ENCODE measurements at places on chromosomes 16 and 17.

DNA sequence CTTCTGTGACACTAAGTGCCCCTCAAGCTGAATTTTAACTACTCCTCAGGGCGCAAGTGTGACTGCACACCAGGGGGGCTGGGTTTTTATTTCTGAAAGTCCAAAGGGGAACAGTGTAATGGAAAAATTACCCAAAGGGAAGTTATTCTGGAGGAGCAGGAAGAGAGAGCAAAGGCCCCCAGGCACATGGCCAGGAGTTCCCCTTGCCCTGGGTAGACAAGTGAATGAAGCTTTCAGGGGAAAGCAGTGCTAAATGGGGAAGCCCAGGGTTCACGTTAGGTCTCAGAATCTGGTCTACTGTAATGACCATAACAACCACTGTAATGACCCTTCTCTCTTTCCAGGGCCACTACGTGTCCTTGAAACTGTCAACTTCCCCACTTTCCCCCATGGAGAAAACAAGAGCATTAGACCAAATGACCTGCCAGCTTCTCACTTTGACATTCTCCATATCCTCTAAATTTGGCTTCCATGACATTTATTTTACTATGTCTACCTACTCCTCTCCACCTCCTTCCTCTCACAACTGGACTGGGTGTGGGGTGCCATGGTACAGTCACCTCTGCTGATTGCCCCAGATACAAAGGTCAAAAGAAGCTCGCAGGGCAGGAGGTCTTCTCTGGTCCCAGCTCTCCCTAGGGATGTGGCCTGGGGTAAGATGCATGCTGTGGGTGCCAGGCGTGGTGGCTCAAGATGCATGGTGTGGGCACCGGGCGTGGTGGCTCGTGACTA, 34.1 kb upstream of the MMP2 start:
- DNase-seq: no peak

DNA sequence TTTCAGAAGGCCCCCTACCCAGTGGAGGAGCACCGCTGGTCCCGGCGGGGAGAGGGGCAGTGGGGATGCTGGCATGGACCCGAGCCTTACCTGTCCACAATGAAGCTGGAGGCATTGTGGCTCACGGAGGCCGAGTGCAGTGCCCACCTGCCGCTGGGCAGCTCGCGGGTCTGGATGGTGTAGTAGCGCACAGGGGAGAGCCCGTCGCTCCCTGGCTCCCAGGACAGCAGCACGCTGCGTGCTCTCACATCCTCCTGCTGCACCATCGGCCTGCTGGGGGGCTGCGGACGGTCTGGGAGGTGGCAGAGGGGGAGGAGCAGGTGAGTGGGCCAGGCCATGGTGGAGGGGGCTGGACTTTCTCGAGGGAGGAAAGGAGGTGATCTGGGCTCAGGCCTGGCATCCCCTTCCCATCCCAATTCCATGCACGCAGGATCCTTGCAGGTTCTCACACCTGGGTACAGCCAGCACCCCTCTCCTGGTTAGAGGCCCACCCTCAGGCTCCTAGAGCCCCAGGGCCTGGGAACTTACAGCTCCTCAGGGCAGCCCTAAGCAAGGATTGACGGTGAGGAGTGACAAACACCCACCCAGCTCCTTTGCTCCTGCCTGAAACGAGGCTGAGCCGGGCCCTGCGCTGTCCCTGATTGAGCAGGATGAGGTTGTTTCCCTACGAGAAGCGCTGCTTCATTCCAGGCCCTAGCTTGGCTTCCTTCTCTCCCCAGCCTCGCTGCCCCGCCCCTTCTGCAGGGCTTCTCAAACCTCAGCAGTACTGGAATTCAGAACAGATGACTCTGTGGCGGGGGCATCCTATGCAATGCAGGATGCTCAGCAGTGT, 76.2 kb upstream of the CDC42EP4 start:
- no peak for DNase-seq

- DNase-seq: no peak
Measured at GRCh38 chr16:4244254-4245076, 2.6 kb upstream of the SRL start.

DNA sequence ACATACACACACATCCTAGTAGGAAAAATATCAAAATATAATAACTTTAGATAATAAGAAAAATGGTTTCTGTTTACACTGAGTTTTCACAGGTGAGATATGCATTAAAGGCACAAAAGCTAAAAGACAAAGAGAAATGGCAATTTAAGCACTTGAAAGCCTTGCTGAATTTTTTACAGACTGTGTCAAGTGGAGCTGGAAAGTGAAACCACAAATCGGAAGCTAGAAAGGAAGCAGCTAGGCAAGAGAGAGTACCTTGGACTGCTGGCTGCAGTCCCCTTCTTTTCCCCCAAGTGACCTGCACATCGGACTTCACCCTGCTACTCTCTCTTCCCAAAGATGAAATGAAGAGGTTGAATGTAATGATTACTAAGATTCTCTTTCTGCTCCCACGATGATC, 135.1 kb downstream of the CDH13 start:
- no peak for DNase-seq

GRCh38 chr17:45311760-45312476, 4.9 kb downstream of the MAP3K14 start:
- DNase-seq: peak; percentile 90

- no peak for DNase-seq
Measured at GRCh38 chr16:472199-472504, 46.7 kb downstream of the RAB11FIP3 start.

DNA sequence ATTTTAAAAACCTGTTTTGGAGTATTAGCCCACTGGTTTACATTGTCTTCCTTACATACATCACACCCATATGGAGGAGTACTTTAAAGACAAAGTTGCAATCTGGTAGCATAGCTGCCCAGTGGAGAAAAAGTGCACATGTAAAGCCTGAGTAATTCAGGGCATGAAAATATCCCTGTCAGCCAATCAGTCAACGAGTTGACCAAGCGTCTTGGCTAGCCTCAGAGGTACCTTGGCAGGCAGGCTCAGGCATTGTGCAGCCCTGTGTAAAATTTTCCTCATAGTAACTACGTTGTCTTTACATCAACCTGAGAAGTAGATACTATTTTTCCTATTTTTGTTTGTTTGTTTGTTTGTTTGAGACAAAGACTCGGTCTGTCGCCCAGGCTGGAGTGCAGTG, 339.0 kb downstream of the CDH13 start:
- no peak for DNase-seq

- DNase-seq: no peak
Measured at GRCh38 chr17:38333635-38334295, 10.0 kb downstream of the GPR179 start.

- DNase-seq: peak; percentile 50
Measured at GRCh38 chr17:7351665-7352502, at the start of gene KCTD11. Gene KCTD11 (plus strand): TSS chr17:7352162.

DNA sequence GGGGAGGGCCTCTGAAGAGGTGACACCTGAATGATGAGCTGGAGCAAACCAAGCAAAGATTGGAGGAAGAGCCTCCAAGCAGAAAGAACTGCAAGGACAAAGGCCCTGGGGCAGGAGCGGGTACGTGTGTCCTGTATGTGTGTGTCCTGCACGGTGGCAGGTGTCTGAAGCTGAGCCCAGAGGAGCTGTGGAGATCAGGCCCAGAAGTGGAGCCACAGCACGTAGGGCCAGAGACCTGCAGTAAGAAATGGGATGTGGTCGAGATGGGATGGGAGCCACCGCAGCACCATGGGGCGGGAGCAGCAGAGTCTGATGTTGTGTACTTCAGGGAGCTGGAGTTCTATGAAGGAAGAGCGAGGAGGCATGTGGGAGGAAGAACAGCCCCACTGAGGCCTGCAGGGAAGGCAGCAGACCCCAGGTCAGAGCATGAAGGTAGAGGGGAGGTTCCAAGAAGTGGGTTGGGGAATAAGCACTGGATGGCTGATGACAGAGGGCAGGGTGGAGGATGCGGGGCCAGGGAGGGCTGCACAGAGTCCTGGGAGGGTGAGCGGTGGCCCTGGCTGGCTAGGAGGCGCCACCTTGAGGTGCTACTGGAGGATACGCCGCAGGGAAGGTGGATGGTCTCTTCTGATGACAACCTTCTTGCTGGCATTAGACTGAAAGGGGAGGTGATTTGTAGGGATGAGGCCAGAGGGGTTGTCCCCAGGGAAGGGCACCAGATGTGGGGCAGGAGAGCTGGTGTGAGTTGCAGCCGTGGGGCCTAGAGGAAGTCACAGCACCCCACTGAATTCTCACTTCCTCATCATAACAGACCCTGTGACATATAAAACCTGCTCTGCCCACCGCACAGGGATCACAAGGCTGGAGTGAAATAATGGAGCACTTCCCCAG, 10.6 kb upstream of the CETP start:
- no peak for DNase-seq

DNA sequence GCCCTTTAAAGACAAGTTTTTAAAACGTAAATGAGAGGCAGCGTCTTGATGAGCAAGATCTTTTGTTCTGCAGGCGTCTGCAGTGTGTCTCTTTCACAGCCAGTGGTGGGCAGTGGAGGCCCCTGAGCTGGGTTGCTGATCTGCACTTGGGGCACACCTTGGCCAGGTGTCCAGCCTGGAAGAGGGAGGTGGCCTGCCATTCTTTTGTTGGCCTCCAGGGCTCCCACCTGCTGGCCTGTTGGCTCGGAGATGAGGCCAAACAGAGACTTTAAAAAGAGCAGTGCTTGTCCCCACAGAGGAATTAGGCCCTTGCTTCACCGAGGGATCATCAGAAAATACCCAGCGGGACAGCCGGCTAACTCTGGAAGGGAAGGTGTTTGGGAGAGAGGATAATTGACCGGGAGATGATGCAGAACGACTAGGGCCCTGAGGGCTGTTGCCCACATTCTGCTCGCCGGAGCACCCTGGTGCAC, 145.9 kb upstream of the PLCG2 start:
- DNase-seq: no peak

GRCh38 chr17:47776330-47777197, 43.5 kb downstream of the TBX21 start:
- DNase-seq: no peak

GRCh38 chr17:76152591-76152990, 11.5 kb upstream of the FOXJ1 start:
- no peak for DNase-seq

GRCh38 chr17:50661795-50662391, 27.2 kb downstream of the ABCC3 start:
- no peak for DNase-seq

GRCh38 chr17:63850401-63850800, 7.9 kb upstream of the SMARCD2 start:
- no peak for DNase-seq

DNA sequence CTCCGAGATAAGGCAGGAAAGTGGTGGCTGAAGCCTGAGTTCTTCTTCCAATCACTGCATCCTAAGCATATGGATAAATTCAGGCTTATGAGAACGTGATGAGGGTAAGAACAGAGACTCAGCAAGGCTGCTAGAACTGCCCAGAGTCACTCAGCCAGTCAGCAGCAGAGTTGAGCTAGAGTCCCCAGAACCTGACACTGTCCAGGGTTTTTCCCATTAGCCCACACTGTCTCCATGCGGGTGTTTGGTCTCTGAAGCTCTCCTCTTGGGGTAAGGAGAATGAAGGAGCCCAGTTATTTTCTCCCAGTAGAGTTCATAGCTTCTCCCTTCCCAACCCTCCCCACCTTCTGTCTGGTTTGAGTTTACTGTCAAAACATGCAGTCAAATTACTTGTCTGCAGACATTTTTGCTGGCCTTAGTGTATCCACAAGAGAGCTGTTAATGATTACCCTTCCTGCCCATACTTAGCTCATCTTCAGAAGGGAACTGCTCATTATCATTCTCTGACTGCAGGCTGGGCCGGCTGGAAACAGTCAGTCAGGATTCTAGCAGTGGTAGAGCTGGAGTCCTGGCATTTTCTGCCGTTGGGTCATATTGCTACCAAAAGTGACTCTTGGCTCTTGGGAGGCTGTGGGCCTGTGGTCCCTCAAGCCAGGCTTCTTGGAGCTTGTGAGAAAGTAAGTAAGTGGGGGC, 460.0 kb downstream of the HS3ST3B1 start:
- DNase-seq: no peak

- DNase-seq: no peak
Measured at GRCh38 chr16:56669005-56669839, at the start of gene MT1H. Gene MT1H (plus strand): TSS chr16:56669814. CDS start chr16:56669885, 71 bp downstream.

DNA sequence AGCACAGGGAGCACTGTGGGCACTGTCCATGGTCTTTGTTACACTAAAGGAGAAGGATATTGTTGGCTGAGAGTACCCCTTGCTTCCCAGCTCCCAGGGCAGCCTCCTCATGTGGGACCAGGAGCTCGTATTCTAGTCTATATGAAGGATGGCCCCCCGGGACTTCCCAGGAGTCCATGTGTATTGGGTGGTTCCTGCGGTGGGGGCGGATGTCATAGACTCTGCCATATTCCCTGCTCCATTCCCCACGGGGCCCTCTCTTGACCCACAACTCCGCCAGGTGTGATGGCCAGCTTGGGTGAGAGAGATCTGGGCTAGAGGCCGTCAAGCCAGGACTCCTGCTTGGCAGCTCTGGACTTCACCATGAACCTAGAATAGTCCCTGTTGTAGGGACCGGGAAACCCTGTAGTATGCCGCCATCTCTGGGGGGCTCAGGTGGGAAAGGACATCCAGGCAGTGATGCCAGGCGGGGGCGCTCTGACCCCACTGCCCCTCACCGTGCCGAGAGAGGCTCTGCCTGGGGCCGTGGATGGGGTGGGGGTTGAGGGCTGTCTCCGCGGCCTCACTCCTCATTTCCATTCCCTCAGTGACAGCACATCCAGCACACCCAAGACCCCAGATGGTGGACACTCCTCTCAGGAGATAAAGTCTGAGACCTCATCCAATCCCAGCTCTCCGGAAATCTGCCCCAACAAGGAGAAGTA, 37.8 kb downstream of the OR1D5 start:
- no peak for DNase-seq

- no peak for DNase-seq
Measured at GRCh38 chr17:65509032-65509431, 52.4 kb downstream of the AXIN2 start.

DNA sequence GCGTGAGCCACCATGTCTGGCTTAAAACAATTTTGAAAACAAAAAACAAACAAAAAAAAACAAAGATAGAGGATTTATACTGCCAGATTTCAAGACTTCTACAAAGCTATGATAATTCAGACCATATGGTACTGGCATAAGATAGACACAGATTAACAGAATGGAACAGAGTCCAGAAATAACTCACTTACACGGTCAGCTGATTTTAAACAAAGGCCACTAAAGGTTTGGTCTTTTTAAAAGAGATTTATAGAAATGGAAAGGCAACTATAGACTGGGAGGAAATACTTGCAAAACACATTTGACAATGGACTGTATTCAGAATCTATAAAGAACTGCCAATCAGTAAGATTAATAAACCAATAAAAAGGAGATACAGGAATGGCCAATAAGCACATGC, 48.6 kb upstream of the MNT start:
- DNase-seq: no peak

DNA sequence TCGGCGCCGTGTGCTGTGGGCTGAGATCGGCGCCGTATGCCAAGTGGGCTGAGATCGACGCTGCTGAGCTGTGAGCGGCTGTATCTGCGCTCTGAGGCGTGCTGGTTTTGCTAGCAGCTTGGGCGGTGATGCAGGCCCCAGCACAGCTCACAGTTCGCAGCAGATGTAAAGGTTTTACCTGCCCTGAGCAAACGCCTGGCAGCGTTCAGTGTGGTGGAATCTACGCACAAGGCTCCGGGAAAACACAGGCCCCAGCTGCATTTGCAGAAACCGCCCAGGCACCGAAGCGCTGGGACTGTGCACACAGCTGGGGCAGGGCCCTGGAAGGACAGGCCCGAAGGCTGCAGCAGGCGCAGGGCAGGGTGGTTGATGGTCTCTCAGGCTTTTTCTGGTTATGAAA, 8.0 kb upstream of the ZNF469 start:
- no peak for DNase-seq

- DNase-seq: no peak
Measured at GRCh38 chr17:45800816-45801215, 16.7 kb downstream of the CRHR1 start.

Measured in GM12864 (cell line).